ENCODE measurements at places on chromosomes 1 and 21.
A peak's percentile ranks its signal among the peaks of the same experiment; 100 is the strongest.

DNA sequence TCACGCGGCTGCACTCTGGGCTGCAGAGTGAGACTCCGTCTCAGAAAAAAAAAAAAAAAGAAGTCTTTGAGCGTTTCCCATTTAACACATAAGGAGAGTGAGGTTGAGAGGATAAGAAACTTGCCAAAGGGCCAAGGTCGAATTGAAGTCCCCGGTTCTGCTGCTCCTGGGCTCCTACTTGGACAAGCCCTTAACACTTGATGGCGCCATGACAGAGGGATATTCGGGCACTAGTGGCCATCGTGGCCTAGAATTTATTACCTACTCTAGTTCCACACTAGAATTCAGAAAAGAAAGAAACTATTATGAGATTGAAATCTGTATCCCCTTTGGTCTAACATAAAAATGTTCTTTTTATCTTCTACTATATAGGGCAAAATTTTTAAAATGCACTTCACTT, 65.7 kb upstream of the NEK2 start:
- DNase-seq, result no peak

DNA sequence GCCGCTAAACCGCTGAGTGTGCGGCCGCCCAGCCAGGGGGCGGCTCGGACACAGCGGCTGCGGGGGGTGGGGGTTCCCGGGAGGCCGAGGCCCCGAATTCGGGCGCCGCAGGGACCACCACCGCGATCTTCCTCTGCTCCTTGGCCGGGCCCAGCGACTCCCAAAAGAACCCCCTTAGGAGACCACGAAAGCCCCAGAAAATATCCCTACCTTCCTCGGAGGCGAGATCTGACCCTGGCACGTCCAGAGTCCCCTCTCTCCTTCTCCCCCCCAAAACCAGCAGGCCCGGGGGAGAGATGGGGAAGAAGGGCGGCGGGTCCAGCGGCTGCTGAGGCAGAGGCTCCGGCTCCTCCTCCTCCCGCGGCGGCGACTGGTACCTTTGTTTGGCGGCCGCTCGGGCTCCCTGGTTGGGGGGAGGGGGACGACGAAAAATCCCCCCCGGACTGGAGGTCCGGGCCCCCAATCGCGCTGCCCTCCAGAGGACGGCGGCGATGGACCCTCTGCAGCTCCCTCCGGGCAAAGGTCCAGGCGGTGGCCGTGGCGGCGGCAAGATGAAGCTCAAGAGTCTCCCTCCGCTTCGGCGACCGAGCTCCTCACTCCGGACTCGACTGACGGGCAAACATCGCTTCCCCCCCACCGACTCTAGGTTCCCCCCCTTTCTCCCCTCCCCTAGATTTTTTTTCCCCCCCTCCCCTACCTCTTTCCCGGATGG, at the start of gene ARID4B:
Gene ARID4B (minus strand): TSS at position 621 of the 712 bp plus-strand sequence. CDS start 1,260 bp downstream, outside the sequence.
- peak; percentile 52 for DNase-seq

- DNase-seq, result no peak
Measured at GRCh38 chr1:37763791-37764413, 1.0 kb downstream of the EPHA10 start.

DNA sequence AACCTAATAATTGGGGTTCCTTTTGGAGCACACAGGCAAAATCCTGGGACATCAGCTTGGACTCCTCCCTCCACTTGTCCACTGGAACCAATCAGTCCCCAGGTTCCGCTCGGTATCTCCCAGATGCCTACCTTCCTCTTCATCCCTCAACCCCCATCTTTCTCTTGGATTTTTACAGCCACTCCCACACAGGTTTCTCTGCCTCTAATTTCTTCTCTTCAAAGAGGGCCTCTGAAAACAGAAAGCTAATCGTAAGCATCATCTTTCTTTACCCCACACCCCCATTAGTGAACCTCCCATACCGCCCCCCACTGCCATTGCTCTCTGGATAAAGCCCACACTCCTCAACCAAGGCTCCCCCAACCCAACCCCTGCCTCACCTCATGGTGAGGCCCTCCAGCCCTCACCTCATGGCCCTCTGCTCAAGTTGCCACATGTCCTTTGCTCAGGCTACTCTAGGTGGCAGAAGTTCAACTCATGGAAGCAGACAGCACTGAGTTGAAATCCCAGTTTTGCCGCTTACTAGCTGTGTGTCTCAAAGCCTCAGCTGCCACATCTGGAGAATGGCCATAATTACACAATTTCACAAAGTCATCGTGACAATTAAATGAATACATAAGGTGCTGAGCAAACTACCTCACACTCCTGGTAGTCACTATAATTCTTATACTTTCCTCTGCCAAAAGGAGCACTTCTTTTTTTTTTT, 18.1 kb upstream of the WASF2 start:
- peak; percentile 41 for DNase-seq

DNA sequence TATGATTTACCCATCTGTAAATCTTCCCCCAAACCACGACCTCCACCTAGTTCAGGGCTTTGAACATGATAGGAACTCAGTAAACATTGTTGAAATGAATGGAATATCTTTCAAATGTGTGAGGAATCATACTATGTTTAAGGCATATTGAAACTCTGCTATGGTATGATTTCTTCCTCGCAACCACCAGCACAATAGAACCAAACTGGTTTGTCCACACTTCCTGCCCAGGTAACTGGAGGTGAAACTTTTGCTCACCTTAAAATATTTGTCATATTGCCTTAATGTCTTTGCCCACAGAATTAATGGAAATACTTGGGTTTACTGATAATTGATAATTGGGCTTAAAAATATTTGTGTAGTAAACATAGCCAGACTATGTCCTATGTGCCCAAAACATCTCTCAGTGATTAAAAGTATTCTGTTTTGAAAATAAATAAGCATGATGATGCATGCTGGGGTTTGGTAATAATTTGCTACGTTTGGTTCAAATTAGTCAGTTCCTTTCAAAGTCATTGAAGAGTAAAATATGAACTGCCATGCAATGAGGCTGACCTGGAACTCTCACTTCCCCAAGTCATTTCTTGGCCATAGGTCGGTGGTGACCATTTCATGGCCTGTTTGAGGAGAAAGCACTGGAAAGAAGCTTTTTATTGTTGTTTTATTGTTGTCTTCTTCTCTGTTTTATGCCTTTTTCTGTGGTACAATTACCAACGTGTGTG, 73.3 kb downstream of the TNFSF18 start:
- peak; percentile 58 for DNase-seq

DNA sequence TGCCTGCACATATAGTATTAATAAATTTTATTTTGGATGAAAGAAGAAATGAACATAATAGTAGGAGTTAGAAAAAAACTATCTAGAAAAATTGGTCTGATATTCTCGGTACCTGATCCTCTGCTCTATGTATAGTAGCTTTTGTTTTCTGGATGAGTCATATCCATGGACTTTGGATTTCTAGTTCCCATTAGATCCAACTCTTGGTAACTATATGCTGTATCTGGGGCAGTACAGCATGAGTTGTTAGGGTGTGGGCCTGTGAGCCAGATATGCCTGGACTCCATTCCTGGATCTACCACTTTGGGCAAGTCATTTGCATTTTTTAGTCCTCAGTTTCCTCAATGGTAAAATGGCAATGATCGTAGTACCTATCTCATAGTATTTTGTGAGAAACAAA, 372.2 kb upstream of the PKN2 start:
- no peak for DNase-seq
